ENCODE measurements at places on chromosomes 11 and 22.

GRCh38 chr11:104254347-104254746 is 90.4 kb upstream of the PDGFD start:
- DNase-seq = peak; percentile 8

- no peak for DNase-seq
Measured at GRCh38 chr22:49306632-49307480, 520.8 kb downstream of the BRD1 start.

DNA sequence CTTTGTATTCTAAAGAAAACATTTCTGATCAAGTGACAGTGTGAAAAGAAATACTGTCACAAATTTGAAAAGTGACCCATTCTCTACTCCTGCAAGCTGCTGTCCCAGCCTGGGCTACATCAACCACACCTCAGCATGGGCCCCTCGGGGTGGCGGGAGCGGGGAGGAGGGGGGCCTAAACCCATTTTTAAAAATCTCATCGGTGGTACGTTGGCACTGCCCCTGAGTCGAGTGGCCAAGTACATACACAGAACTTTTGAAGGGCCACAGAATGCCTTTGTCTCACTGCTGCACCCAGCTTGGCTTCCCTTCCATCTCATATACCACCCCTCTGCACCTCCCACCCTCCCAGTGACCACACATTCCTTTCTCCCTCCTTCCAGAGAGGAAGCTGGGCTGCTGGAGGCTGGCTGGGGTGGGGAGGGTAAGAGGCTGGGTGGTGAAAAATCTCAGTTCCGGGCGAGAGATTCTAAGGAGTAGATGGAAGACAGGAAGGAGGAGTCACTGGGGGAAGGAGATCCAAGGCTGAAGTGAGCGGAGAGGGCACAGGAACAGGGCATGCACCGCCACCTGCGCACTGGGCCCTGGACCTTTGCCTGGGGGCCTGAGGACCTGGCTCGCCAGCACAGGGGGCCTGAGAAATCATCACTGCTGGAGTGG is 21.1 kb downstream of the FXYD6 start:
- no peak for DNase-seq

GRCh38 chr11:105720096-105720495 is 110.2 kb downstream of the GRIA4 start:
- DNase-seq = no peak

DNA sequence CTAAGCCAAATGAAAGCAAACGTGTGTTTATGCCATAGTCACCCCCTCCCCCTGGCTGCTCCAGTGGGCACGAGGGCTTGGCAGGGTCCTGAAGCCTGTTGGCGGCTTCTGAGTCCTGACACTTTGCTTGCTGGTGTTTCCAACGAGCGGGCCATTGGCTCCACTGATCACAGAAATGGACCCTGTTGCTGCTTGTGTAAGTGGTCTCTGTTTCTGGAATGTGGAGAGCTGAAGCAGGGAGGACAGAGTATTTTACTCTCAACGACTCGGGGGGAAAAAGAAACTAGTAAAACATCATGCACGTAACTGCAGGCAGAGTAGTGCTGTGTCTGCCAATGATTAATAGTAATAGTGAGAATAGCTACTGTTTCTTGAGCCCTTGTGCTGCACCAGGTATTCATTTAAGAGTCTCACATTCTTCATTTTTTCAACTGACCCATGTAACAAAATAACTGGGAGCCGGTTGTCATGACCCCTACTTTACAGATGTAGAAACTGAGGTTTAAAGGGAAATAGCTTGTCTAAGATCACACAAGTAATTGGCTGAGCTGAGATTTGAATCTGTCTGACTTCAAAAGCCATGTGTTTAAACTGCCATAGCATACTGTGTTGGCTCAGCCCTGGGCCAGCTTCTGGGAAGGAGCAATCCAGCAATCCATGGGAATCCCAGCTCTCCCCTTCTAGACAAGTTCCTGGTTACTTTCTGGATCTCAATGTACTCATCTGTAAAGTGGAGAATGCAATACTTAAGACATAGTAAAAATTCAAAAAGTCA is 526.7 kb downstream of the INSC start:
- no peak for DNase-seq

- DNase-seq = no peak
Measured at GRCh38 chr11:123611698-123612097, 42.7 kb downstream of the SCN3B start.

GRCh38 chr11:59560290-59560701 is 49.0 kb downstream of the OR4D9 start:
- peak; percentile 69 for DNase-seq

- no peak for DNase-seq
Measured at GRCh38 chr11:62120001-62120400, 3.8 kb upstream of the INCENP start.

DNA sequence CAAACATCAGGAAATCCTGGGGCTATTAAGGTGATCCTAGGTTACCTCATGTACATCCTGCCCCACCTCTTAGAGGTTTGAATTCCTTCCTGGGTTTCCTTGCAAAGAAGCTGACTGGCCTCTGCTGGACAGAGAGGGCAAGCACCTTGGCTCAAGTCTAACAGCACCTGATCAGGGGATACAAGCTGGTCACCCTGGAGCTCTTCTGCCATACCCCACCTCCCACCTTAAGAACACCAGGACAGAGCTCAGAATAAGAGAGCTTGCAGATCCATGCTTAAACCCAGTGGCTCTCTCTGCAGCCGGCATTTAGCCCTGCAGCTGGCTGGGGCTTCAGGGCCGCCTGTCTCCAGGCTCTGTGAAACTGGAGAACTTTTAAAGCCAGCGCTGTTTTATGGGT is 386.6 kb upstream of the NARS2 start:
- DNase-seq = peak; percentile 40

GRCh38 chr22:46445771-46446420 is 91.5 kb downstream of the CELSR1 start:
- DNase-seq = no peak

DNA sequence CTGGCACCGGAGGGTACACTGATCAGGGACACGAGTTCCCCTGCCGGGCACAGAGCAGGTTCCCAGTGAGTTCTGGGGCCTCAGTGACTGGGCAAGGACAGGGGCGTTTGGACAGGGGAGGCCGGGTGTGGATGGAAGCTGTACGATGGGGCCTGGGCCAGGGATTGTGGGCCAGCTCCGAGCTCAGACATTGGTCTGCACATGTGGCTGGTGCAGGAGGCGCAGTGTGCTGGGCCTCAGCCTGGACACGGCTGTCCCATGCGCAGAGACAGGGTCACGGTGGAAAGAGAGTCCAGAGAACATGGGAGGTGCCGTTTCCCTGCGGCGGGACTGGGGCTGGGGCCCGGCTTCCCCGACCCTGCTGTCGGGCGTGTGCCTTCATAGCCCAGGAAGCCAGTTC is 60.7 kb downstream of the CDKN1C start:
- DNase-seq = no peak

DNA sequence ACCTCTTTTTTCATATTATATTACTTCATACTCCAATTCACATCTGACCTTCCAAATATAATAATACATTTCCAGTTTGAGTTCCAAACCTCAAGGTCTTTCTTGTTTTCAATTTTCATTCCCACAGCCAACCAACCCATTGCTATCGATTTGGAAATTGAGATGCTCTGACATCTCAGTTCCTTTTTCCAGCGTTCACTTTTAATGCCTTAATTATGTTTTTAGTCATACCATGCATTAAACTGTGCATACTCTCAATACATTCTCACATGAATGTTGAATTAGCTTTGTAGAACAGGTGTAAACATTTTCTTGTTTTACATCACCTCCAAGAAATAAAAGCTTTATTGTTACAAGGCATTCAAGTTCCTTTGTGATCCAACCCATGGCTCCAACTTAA is 294.2 kb upstream of the ANO3 start:
- no peak for DNase-seq

DNA sequence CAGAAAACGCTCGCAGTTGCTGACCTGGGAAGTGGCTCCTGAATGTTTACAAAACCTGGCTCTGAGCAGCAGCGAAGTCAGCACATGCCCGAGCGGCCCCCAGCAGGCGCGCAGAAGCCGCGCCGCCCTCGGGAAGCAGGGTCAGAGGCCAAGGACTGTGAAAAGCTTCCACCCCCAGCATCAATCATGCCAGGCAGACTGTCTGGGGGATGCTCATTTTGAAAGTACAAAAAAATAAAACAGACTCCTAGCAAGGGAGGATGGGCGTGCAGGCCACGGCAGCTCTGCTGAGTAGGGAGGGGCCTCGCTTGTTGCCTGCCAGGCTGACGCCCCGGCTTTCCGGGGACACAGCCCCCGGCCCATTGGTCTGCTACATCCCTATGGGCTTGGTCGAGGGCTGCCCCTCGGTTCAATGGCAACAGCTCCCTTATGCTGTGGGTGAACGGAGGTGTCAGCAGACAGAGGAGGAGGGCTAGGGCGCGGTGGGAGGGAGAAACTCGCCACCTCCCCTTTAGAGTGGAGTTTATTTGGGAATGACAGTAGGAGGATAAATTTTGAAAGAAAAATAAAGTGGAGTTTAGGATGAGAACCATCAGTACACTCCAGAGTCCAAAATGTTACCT is 37.7 kb upstream of the GNB1L start:
- DNase-seq = peak; percentile 84

GRCh38 chr22:27677905-27678458 is 123.6 kb downstream of the MN1 start:
- no peak for DNase-seq

- no peak for DNase-seq
Measured at GRCh38 chr11:4184163-4184916, 89.7 kb downstream of the RRM1 start.

- no peak for DNase-seq
Measured at GRCh38 chr11:9059406-9059805, 32.0 kb downstream of the SCUBE2 start.

- DNase-seq = no peak
Measured at GRCh38 chr22:44848296-44848741, 95.9 kb downstream of the ARHGAP8 start.

DNA sequence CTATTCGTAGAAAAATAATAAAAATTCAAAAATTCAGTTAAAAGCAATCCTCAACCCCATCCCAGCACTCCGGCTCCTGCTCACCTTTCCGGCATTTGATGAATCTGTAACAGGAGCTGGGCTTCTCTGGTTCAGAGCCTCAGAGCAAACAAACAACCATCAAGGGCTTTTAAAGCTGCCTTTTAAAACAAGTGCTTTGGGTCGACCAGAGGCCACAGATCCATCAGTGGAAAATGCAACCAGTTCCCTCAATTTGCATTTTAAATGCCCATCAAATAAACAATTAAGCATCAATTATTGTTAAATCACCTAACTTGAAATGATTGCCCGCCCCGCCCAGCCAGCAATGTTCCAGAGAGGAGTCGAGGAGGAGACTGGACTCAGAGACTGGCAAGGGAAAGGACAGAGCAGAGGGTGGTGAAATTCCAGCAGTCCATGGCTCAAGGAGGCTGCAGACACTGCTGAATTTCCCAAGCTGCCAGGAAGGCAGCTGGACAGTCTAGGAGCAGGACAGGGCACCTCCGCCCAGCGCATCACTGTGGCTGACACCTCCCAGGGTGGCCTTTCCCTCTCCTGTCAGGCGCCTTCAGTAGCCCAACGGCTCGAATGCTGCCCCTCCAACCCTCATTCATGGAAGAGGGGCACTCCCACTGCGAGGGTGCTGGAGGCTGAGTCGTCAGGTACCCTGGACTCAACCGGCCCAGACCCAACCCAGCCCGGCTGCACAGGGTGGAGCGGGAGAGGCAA is 7.5 kb downstream of the FXYD6 start:
- DNase-seq = no peak

DNA sequence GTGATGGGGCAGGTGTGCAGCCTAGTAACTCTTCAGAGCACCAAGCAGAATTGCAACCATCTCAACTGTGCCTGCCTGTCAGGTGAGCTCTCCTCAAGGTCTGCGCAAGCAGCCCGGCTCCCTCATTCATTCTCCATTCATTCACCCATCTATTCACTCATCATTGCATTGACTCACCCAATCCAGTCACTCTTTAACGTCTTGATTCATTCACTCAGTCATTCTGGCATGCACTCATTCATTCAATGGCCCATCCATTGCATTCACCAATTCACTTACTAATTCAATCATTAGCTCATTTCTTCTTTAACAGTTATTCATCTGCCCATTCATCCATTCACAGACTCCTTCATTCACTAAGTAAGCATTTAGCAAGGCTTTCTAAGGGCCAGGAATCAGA is 111.8 kb downstream of the PDE2A start:
- no peak for DNase-seq

GRCh38 chr11:45028911-45029682 is 78.4 kb upstream of the TP53I11 start:
- no peak for DNase-seq

DNA sequence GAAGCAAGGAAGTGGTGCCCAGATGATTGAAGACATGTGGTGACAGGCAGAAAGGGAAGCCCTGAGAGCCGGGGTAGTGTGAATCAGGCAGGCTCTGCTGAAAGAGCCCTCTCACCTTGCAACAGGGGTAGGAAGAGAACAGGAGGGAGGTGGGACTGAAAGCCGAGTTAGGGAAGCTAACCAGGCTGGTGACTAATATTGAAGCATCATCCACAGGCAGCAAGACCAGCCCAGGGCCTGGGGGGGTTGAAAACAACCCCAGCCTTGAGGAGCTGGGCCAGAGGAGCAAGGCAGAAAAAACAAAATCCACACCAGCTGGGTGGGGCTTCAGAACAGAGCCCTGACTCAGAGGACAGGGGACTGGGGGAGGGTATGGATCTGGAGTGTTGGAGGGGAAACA is 35.0 kb upstream of the CRTAM start:
- DNase-seq = no peak

GRCh38 chr11:116059919-116060318 is 555.7 kb upstream of the CADM1 start:
- no peak for DNase-seq

GRCh38 chr11:22976146-22976545 is 115.9 kb upstream of the CCDC179 start:
- DNase-seq = no peak

GRCh38 chr22:26404851-26405421 is 24.1 kb upstream of the ASPHD2 start:
- no peak for DNase-seq

DNA sequence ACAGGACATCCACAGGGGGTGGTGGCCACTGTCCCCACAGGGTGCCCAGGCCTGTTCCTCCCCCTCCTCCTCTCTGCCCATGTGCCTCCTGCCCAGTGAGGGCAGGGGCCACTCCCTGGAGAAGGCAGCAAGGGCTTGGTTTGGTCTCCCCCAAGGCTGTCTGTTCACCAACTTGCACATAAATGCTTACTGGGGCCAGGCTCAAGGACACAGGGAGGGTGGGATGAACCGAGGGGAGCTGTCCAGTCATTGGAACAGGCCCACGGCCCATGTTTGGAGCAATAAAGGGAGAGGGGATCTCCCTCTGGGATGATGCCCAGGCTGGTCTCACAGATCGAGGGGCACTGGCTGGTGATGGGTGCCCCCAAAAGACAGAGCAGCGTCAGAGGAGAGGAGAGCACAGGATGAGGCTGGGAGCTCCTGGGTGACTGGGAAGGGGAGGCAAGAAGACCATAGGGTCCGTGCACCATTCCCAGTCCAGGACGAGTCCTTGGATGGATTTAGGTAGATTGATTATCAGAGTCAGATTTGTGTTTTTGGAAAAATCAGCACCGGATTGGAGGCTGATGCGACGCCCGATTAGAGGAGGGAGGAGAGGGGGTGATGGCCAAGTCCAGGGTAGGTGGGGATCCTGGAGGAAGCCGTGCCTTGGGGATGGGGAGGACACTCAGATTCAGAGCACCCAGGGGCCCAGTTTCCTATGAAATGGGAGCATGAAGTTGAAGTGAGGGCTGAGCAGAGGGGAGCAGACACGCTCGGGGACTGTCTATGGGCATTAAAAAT is 1.1 kb downstream of the IGLL5 start:
- peak; percentile 5 for DNase-seq

Data from GM13977 (cell line).